ENCODE measurements at places on chromosomes 2 and 18.

GRCh38 chr2:138767101-138767500 lies 13.1 kb downstream of the NXPH2 start:
- DNase-seq = no peak

DNA sequence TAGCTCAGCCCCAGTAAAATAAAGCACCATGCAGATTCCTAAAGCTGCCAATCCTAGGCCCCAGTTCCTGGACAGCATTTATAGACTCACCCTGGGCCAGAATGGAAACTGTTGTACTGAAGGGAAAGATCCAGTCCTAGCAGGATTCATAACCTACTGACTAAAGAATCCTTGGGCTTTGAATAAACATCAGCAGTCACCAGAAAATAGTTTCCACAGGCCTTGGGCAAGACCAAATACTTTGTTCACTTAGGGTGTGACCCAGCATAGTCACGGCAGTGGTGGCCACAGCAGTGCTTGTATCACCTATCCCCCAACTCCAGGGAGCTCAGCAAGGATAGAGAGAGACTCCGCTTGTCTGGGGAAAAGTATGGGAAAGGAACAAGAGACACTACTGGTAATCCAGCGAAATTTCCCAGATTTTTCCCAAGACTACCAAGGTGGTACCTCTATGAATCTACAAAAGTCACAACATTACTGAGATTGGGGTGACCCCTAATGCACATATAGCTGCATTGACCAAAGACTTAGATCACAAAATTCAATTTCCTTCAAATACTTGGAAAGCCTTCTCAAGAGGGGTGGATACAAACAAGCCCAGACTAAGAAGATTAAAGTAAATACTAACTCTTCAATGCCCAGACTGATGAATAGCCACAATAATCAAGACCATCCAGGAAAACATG lies 748.1 kb upstream of the LRATD1 start:
- no peak for DNase-seq

GRCh38 chr2:239017491-239018098 lies 169.7 kb downstream of the TWIST2 start:
- no peak for DNase-seq

DNA sequence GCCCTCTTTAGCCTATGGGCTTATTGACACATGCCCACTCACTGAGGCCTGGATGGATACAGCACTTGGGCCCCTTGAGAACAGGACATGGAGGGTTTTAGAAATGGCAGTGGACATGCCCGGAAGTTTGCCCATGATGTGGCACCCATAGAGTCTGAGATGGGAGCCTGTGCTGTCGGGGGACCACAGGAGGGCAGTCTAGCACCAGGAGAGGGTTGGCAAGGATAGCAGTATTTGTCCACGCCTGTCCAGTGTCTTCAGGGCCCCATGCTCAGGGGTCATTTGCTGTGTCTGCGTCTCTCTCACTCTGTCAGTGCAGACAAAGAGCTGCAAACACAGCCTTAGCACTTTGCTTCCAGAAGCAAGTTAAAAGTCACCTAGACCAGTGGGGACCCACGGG lies 48.7 kb downstream of the IL1RL2 start:
- no peak for DNase-seq

DNA sequence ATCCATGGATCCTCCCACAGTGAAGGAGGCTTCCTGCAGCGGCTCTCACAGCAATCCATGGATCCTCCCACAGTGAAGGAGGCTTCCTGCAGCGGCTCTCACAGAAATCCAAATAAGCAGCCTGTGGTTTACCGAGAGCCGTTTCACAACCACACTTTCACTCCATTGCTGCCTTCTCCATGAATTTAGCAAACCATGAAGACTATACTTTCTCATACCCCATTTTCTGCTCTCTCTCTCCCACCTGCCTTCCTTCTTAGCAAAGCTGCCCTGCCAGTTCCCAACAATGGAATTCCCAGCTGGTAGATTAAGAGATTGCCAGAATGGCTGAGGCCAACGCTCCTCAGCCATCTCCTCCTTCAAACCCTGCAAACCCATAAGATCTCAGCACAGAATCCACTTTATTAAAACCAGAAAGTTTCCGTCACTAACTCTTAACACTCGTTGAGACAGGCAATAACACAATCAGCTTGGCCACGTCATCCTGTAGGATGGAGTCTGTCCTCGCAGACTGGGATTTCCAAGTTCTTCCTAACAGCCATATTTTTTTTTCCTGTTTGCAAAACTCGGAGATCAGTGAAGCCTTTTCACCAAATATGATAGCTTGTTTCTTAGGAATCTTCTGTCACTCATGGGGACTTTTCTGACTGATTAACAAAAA lies 162.2 kb downstream of the PXDN start:
- DNase-seq = peak; percentile 54

GRCh38 chr2:159925975-159926374 lies 128.0 kb upstream of the CD302 start:
- no peak for DNase-seq

DNA sequence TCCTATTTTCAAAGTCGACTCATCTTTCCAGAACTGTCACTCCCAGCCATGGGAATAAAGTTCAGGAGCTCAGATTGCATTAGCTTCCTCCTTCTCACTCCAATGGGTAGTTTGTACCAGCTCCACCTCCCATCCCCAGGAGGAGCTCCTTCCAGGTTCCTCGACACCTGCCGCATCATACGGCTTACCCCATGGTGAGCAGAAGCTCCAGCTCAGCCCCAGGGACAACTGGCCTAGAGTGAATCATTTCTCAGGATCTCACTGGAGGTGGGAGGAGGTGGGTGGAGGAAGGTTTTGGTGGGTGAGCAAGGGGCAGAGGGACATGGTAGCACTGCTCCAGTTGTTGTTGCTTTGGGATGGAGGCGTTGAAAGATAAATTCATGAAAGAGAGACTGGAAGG lies 196.3 kb upstream of the PKDCC start:
- no peak for DNase-seq

DNA sequence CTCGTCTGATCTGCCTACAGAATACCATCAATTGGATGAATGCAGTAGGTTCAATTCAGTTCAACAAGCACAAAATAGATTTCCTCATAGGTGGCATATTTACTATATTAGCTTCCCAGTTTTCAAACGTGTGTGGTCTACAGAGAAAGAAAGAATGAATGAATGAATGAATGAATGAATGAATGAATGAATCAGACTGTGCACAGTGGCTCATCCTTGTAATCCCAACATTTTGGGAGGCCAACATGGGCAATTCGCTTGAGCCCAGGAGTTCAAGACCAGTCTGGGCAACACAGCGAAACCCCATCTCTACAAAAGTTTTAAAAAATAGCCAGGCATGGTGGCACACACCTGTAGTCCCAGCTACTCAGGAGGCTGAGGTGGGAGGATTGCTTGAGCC lies 94.9 kb downstream of the TRABD2A start:
- DNase-seq = no peak

GRCh38 chr18:61998957-61999356 lies 106.2 kb upstream of the RNF152 start:
- DNase-seq = peak; percentile 95

DNA sequence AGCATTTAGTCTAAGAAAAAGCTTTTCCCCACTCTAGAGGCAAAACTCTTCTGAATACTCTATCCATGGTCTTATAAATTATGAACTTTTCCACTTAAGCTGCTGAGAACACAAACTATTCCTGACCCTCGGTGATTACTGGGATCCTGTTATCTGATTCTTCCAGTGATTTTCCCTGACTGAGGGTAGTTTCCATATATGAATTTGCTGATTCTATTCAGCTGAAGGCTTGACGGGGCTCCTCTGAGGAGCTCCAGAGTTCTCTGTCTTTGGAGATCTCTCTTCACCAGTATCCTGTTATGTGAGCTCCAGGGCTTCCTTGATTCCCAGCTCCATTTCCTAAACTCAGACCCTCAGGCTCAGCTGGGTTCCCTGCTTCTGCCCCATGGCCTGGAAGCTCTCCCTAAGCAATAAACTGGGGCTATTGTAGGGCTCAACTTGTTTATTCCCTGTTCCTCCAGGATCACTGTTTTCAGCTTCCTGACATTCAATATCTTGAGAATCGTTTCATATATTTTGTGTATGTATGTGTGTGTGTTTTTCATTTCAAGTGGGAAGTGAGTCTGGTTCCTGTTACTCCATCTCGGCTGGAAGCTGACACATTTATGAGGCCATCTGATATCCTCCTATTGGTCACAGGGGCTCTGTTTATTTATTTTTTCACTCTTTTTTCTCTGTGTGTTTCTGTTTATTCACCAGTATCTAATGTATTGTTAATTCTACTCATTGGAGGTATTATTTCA lies 78.2 kb downstream of the ARHGAP28 start:
- DNase-seq = no peak

- peak; percentile 47 for DNase-seq
Measured at GRCh38 chr2:63189026-63189425, 138.4 kb downstream of the OTX1 start.

GRCh38 chr2:138474100-138474825 lies 27.3 kb upstream of the SPOPL start:
- DNase-seq = no peak

DNA sequence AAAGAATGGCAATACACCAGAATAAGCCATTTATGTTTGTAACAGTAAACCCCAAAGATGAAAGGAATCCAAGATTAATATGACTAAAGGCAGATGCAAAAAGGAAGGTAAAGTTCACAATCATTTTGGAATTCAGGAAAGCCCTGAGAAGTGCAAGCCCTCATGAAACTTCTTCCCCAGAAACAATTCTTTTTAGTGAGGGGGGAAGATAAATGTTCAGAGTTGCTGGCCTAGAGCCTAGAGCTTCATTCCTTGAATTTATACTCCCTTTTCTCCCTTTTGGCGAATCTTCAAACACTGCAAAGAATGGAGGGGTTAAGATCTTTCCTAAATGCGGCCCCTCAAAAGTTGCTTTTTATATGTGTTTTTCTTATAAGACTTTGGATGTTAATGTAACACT lies 368.8 kb downstream of the MEIS1 start:
- DNase-seq = peak; percentile 20

DNA sequence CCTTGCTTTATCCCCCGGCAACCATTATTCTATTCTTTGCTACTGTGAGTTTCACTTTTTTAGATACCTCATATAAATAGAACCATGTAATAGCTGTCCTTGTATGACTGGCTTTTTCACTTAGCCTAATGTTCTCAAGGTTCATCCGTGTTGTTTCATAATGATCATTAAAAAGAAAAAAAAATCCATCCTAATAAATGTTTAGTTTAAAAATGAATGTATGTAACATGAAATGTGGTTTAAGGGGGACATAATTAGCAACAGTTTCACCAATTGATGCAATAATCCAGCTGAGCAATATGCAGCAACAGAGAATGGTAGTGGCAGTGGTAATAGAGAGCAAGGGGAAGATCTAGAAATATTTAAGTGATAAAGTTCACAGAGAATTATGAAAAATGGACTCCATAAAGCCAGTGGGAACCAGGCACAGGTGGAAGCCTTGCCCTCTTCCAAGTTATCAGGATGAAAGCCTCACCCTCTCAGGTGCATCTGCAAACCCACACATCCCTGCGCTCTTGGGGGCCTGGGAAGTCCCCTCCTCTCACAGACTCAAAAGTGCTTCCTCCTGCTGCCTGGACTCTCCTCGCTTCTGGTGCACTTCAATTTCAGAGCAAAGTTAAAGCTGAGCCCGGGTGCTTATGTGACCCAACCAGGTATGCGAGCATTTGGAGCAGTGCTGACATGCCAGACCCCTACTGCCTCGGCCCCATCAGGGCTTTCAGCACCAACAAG lies 1403.3 kb upstream of the SLC39A10 start:
- no peak for DNase-seq

GRCh38 chr2:55357927-55358326 lies 61.7 kb downstream of the CCDC88A start:
- peak; percentile 9 for DNase-seq

DNA sequence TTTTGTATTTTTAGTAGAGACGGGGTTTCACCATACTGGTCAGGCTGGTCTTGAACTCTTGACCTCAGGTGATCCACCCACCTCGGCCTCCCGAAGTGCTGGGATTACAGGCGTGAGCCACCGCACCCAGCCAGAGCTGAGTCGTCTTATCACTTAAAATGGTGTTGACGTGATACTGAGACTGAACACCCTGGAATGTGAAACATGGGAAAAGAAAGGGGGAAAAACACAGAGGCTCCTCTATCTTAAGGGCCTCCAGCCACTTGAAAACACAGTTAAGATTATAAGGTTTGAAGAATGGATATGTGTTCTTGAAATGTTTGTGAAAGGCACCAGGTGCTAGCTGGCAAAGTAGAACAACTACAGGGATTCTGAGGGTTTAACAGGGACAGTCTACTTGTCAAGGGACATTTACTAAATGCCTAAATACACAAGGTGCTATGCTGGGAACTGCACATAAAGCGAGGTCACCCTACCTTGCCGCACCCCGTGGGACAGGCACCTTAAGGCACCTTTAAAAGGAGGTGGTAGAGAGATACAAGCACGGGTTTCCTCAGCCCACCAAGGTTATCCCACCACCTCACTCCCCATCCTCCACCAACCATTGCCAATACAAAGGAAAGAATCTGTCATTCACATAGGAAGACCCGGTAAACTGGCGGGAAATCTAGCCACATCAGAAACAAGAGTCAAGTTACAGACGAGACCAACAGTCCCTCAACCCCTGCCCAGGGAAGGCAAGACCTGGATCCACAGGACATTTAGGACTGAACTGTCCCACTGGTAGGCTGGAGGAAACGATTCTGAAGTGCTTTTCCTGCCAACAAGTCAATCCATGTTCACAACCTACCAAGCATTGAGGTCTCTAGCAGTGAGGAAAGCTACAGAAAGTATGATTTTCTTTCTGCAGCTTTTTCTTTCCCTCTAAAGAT lies 43.4 kb downstream of the STK39 start:
- DNase-seq = no peak

DNA sequence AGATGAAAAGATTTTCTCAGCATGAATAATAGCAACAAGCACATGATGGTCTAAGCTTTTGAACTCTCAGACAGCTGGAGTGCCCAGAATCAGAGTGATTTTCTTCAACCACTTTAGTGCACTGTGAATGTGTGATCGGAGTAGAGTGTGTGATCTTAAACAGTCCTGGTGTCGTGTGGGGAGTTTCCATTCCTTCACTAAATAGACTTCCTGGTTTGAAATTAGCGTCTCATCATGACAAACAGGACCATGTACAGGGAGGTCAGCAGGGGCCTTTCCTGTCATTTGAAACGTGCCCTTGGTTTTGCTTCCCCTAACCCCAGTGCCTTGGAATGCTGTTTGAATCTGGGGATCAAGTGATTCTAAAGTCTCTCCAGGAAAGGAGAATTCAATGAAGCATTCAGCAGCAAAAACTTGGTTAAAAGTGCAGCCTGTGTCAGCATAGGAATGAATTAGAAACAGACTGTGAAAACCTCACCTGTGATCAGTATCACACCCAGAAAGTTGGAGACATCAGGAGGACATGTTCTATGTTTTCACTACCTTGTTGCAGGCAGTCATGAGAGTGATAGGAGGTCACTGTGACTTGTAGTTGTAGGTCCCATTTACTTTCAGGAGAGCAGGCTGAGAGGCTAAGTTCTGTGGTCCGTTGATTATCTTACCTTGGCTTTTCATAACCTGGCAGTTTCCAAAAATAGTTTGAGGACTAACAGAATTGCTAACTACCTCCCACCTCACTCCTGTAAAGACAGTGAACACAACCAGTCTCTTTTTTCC lies 400.3 kb downstream of the MTX2 start:
- DNase-seq = no peak

Measured in AG10803 (cell line).